ENCODE measurements at places on chromosomes 5 and 9.

GRCh38 chr9:69326261-69326660, 1.2 kb downstream of the ENTREP1 start:
- no peak for DNase-seq

- no peak for DNase-seq
These were observed 68.8 kb upstream of the DAB2IP start for GRCh38 chr9:121582641-121583040.

DNA sequence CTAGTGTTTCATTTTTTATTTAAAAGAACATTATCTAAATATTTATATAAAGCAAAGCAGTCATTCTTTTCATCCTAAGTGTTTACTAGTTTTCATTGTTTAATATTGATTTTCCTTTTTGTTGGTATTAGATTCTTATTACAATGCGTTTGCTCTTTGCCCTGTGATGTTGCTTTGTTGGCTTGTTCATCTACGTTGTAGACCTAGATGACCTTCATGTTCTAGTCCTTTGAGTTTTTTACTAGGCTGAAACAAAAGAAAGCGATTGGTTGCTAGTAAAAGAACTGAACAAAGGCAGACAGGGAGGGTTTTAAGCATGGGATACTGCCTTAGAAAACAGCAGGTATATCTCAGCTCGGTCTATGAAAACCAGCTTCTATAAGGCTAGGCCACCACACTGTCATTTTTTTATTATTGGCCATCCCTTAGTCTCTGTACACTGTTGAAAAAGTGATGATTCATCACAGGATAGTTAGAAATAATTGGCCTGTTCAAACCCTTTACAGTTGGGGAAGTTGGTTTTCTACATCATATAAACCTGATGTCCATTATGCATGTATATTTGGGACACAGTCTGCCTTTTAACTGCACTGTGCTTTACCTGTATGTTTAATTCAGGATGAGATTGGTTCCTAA, 119.0 kb downstream of the ZCCHC7 start:
- DNase-seq: no peak

GRCh38 chr5:60978968-60979367, 34.0 kb downstream of the NDUFAF2 start:
- no peak for DNase-seq

GRCh38 chr9:22158927-22159346, 149.8 kb upstream of the CDKN2B start:
- DNase-seq: peak; percentile 34

DNA sequence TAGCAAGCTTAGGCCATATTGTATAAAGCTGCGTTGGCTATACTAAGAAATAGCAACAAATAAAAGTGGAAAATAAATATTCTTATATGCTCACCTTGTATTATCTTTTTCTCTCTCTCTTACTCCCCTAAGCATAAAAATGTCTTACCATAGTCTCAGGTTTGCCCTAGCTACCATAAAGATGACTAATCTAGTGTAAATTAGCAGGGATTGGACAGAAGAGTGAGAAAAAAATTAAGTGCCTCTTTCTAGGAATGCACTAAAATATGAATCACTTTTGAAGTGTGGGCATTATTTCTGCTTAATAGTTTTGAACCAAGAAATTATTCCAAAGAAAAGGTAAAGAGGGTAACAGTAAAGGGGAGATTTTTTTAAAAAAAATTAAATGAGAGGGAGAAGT, 201.3 kb downstream of the HINT1 start:
- peak; percentile 29 for DNase-seq

- DNase-seq: no peak
These were observed 56.7 kb upstream of the GCNT4 start for GRCh38 chr5:75108931-75109596.

GRCh38 chr9:18457510-18457909, 16.4 kb upstream of the ADAMTSL1 start:
- DNase-seq: no peak

- no peak for DNase-seq
These were observed 40.4 kb upstream of the ORM1 start for GRCh38 chr9:114282507-114282906.

DNA sequence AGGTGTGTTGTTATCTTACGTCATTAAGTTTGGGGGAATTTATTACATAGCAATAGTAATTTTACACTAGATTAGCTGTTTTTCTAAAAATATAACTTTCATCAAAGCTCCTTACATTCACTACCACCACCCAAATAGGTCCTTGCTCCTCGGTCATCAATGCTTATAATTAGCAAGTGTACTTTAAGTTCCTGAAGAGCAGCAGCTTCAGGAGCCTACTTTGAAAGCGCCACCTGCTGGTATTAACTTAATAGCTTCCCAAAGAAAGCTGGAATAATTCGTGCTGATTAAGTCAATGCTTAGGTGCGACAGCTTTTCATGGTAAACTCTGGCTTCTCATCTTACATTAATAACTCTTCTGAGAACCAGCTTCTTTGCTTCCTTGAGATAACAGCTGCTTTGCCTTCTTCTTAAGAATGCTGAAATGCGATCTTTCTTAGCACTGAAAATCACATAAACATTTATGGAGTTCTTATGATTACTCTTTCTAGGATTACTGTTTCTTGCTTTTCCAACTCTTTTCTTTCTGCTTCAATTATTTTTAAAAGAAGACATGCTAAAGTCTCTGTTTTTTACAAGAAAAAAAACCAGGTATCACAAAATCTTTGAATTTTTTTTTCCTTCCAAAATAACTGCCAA, 10.0 kb upstream of the C5 start:
- peak; percentile 73 for DNase-seq

GRCh38 chr5:14700478-14701436, 36.2 kb downstream of the OTULIN start:
- no peak for DNase-seq

GRCh38 chr9:114302727-114303126, 20.2 kb upstream of the ORM1 start:
- no peak for DNase-seq

DNA sequence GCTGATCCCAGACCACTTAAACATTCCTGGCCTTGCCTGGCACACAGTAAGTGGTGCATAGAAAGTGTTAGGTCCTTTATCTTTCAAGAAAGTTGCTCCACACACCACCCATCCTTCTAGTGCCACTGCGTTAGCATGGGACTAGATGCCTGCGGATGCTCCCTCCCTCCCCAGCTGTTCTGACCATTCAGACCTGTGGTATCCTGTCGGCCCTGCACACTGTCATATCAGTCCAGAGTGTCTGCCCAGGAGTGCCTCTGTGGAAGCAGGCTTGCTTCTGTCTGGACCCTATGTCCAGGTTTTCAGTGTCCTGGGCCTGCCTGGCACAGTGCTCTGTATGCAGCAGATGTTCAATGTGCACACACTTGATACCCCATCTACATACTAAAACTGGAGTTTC, 38.3 kb upstream of the SMU1 start:
- no peak for DNase-seq

DNA sequence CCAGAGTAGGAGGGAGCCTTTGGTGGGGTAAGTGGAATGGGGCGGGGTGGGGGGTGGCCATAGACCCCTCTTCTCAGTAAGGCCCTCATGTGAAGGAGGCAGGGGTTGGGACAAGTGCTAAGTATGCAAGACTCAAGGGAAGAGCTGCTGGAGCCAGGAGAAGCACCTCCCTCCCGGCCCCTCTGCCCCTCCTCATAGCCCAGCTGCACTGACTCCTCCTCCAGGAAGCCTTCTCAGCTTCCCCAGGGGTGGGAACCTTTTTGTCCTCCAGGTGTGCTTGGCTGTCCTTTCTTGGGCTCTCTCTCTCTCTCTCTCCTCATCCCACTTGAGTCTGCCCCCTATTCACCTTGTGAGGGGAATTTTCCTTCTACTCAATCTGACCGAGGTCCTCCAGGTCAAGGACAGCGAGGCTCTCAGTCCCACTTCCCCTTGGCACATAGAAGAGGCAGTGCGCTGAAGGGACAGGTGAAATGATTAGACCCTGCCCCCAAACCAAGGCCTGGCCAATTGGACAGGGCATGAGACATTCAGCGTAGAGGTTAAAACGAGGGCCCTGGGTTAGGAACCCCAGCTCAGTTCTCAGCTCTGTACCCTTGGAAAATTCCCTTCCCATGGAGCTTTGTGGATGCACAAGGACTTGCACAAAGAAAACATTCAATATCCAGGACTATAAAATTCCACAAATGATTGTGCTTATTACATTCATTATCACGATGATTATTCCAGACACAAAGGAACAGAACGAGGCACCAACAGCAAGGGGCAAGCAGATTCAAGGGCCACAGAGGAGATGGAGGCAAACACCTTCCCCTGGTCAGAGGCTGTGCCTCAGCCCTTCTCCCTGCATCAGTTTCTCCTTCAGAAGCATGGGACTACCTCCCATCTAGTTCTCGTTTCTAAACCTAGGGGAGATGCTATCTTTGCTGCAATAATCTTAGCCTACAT, 45.6 kb upstream of the IL17B start:
- DNase-seq: no peak

DNA sequence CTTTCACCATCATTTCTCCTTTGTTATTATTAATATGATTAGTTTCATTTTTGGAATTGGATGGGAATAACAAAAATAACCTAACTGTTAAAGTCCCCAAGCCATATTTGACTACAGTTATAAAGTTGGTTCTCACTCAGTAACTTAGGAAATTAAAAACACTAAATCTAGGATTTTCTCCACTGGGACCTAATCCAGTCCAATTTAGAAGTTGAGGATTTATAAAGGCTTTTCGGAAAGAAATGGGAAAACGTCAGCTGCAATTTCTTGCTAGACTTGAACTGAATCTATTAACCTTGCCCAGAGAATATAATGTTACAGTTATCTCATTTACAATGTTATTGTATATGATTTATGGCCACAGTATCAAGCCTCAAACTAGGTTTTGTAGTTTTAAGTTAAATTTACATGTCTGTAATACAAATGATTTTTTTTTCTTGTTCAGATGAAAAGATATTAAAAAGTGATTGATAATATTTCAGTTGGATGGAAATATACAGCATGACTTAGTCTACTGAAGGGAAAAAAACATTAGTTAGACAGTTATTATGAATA, 524.3 kb upstream of the GRAMD2B start:
- no peak for DNase-seq

DNA sequence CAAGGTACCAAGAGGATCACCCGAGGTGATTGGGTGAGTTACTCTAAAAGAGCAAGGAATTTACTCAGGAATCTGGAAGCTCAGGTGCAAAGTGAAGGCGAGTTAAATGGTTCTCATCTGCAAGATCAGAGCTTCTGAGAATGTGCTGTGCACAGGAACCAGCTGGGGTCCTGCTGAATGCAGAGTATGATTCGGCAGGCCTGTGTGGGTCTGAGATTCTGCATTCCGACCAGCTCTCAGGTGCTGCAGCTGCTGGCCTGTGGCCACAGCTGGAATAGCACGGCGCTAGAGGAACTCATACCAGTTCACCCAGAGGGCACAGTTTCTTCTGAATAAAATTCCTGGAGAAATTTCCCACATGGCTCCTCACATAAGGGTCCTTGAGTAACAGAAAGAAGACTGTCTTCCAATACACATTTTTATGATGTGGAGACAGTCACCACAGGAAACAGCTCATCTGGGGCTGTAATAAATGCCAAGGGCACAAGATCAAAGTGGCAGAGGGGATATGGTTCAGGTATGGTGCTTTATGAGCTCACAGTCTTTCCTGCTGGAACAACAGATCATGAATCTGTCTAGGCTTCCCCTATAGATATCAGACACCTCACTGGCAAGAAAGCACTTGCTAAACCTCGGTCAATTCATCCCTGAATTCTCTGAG, 83.9 kb downstream of the PTPN3 start:
- no peak for DNase-seq

DNA sequence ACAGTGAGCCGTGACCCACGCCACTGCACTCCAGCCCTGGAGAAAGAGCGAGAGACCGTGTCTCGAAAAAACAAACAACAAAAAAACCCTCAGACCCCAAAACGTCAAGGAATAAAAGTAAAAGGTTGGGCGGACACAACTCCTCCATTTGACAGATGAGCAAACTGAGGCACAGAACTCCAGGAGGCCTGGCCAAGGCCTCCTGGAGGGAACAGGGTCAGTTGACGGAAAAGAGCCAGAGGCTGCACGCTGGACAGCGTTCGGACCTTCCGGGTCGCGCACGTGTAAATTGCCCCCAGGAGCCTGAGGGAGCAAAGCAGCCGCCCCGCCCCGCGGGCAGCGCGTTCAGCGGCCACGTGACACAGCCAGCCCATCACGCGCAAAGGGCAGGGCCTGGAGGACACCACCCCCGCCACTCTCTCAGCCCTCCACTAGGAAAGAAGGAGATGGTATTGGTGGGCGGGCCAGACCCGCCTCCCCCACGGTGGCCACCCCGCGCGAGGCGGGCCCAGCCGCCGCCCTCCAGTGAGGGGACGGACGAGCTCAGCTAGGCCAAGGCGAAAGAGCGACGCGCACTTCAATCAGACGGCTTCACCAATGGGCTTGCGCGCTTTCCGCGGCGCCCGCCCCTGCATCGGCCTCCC, 81.5 kb downstream of the PTPDC1 start:
- peak; percentile 99 for DNase-seq

GRCh38 chr5:6182271-6182815, 196.0 kb downstream of the MED10 start:
- DNase-seq: no peak

- DNase-seq: no peak
These were observed 44.0 kb upstream of the LCP2 start for GRCh38 chr5:170341545-170341944.

- DNase-seq: peak; percentile 82
These were observed 71.7 kb upstream of the WWC1 start for GRCh38 chr5:168219515-168220410.

DNA sequence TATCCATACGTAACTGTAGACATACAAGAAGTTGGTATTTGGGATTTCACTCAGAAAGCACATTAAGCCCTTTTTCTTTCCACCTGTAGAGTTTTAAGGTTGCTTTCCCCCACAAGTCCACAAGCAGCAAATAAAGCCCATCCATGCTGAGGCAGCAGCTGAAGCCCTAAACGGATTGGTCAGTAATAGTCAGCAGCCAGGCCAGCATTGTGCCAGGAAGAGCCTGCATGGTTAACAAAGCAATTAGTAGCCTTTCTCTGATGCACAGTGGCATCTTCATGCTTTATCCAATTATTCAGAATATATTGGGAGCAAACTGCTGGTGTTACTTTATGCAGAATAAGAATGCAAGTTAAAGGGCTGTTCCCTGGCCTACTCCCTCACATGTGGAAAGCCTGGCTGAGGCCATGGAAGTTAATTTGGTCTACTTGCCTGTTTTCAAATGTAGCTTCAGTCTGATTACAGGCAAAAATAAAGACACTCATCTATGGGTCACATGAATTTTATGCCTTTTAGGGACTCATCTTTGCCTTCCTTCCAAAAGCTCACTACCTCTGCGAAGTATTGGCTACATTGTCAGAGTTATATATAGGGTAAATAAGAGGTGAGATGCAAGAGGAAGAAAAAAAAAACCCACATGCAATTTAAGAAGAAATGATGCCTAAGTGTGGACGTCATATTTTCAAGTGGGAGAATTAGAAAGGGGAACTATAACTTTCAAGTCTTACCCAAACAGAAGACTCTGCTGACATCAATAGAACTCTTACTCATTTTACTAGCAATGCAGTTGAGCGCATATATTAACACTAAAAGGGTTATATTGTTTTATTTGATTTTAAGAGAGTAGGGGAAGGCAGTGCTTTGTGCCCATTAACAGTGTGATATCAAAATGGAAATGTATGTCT, 15.9 kb downstream of the EBF1 start:
- no peak for DNase-seq

GRCh38 chr5:94968507-94969095, 316.3 kb downstream of the MCTP1 start:
- DNase-seq: peak; percentile 38

GRCh38 chr5:79613549-79613948, 1.3 kb downstream of the TENT2 start:
- DNase-seq: peak; percentile 7

- DNase-seq: no peak
These were observed 31.6 kb upstream of the PITX1 start for GRCh38 chr5:135065306-135066265.

GRCh38 chr5:167511-167910, 23.8 kb upstream of the LRRC14B start:
- DNase-seq: no peak

Data from GM03348 (cell line).